ENCODE measurements at places on chromosomes 6 and 20.

DNA sequence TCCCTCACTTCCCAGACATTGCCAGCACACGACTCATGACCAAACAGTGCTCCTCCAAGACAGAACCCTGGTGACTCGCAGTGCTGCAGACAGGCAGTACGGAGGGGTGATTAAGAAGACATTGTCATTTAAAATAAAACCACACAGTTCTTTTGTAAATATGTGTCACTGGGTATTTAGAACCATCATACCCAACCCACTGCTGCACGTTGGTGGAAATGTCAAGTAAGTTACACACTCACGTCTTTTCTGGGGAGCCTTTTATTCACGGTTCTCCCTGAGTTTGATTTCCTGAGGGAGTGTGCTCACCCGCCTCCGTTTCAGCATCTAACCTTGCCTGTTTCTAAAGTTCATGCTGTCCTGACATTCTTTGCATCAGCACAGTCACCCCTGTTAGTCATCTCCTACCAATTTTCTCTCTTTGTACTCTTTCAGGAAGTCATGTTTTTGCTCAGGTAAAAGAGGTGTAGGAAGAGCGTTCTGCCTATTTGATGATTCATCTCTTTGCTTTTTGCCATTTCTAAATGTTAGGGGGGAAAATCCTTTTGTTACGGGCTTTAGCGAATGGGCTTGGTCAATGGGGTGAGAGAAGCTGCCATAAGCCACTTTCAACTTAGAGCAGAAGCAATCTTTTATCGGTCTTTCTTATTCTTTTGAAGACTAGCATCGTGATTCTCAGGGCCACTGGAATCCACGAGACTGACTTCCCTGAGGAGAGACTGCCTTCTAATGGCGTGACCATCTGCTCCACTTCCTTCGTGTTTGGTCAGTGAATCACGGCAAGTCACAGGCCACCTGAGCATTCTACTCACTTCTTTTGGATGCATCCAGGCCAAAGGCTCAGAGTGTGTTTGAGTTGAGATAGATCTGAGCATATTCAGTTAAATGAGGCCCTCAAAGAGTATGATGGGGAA, 512.8 kb upstream of the JARID2 start:
- DNase-seq = peak; percentile 65

GRCh38 chr6:68296126-68296525, 339.0 kb upstream of the ADGRB3 start:
- DNase-seq = no peak

GRCh38 chr6:56490993-56491392, 151.7 kb downstream of the DST start:
- DNase-seq = peak; percentile 53

- peak; percentile 14 for DNase-seq
Observed at GRCh38 chr6:144921206-144921975, 636.3 kb downstream of the UTRN start.

- no peak for DNase-seq
Observed at GRCh38 chr20:25686081-25687067, 10.3 kb downstream of the ZNF337 start.

- no peak for DNase-seq
Observed at GRCh38 chr6:136677822-136678221, 114.5 kb downstream of the MAP3K5 start.

GRCh38 chr6:13259393-13259792, 68.9 kb downstream of the TBC1D7 start:
- no peak for DNase-seq

DNA sequence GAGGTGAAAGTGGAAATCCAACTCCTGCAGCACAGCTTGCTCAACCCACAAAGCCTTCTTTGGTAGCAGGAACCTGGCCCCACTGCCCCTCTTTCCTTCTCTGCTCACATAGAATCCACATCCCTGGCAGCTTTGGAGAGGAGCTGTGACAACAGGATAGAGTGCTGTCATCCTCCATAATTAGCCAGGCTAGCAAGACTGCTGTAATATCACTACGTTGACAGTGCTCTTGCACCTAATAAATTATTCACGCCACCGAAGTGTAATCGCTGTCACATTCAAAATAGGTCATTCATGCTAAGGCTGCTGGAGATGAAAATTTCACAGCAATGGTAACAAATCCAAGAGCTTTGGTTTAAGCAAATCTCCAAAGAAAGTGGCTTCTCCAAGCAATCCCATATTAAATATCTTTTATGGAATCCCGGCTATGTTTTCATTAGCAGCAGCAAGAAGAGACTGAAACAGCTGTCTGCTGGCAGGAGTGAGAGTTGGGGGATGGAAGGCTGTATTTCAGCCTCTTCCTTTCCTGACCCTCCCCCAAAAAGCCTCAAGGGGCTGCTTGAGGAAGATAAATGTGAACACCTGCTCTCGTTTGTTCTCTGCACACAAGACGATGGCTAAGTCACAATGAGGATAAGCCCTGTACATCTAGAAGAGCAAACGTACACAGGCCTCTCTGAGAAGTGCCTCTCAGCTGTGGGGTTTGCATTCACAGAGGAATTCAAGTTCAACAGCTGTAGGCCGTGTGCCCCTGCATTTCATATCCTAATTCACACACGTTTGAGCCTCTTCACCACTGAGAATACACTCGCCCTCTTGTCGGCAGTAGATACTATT, 16.5 kb downstream of the RIPOR2 start:
- no peak for DNase-seq

DNA sequence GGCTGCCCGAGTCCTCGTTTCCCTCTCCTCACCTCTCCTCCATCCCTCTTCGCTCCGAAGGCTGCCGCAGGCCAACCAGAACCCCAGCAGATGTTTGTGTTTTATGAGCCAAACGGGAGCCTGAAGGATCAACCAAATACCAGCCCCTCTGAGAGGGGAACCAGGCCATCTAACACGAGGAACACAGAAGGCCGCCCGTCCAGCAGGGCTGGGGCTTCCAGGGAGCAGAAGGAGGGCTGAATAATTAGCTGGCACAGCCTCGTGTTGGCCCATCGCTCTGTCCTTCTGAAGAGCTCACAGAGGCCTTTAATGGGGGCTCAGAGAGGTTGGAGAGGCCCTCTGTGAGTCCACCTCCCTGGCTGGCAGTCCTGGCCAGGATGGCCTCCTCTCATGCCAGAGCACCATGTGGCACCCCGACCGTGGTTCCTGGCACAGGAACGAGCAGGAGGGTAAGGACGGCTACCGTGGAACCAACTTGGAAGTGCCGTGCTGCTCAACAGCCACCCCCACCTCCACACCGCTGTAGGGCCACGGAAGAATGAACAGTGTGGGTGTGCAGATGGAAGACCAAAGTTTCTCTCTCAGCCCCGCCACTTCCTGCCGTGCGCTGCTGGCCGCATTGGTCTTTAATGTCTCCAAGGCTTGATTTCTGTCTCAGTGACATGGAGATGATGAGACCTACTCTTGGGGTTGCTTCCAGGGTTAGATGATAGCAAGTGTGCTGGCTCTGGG, 155.2 kb downstream of the SCML4 start:
- no peak for DNase-seq

- peak; percentile 65 for DNase-seq
Observed at GRCh38 chr6:11434565-11435326, 102.8 kb upstream of the TMEM170B start.

DNA sequence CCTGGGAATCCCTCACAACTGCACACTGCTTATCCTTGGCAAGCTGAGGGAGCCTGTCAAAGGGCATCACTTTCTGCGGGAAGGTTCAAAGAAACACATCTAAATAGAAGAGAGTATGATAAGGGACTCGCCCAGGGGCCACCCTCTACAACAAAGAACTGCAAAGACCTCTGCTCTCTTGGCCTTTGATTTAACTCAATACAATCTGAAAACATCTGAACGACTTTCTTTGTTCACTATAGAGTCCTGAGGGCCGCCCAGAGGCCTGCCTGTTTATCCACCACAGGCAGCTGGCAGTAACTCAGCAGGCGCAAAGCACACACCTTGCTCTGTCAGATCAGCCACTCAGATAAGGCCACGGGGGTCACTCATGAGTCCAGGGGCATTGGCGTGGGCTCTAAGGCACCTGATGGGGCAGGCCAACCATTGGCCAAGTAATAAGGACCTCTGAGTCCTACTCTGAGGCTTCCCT, 139.3 kb downstream of the UNC5CL start:
- DNase-seq = no peak

DNA sequence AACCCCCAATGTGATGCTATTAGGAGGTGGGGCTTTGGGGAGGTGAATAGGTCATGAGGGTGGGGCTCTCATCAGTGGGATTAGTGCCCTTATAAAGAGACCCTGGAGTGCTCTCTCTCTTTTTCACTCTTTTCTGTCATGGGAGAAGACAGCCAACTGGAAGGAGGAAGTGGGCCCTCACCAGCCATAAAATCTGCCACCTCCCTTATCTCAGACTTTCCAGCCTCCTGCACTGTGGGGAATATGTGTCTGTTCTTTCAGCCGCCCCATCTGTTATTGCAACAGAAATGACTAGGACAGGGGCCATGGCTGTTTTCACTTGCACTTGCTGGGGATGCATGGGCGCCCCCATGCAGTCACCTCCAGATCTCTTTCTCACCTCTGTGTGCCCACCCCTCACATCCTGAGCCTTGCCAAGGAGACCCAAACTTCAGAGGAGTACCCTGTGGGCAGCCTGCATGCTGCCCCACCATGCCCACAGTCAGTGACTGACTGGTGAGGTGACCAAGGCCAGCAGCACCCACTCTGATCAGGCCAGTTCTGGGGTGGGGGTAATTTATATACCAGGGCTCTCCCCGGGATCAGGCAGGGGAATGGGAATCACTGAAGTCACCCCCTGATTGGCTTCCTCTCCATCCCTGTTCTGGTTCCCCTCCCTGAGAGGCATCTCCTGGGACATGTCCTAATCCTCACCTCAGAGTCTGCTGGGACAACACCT, 118.4 kb downstream of the ANKRD60 start:
- DNase-seq = no peak

All from Caki2 (cell line).